Stimulated activated CD8-positive, alpha-beta memory T cell treated with anti-CD3 and anti-CD28 coated beads, Interleukin-7, amount 100 ng/mL, for 24 hours (primary cell): ENCODE measurements at places on chromosomes 3 and 15.

GRCh38 chr3:42526616-42527367 lies 24.3 kb downstream of the VIPR1 start:
- DNase-seq, result no peak

DNA sequence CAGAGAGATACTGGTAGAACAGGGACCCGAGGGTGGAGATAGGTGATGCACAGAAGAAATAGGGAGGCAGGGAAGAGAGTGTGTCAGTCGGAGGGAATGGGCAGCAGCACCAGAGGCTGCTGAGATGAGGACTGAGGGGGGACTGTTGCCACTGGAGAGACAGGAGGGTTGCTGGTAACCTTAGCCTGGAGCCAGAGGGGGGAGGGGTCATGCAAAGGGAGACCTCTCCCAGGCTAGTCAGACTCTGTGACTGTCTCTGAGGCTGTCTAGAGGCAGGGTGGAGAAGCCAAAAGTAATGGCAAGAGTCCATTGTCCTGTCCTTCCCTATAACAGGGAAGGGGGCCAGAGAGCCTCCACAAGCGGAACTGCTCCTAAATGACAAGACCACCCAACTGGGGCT lies 2.1 kb upstream of the DLEC1 start:
- DNase-seq, result no peak

- no peak for DNase-seq
Measured at GRCh38 chr15:95498961-95499360, 831.5 kb upstream of the NR2F2 start.

DNA sequence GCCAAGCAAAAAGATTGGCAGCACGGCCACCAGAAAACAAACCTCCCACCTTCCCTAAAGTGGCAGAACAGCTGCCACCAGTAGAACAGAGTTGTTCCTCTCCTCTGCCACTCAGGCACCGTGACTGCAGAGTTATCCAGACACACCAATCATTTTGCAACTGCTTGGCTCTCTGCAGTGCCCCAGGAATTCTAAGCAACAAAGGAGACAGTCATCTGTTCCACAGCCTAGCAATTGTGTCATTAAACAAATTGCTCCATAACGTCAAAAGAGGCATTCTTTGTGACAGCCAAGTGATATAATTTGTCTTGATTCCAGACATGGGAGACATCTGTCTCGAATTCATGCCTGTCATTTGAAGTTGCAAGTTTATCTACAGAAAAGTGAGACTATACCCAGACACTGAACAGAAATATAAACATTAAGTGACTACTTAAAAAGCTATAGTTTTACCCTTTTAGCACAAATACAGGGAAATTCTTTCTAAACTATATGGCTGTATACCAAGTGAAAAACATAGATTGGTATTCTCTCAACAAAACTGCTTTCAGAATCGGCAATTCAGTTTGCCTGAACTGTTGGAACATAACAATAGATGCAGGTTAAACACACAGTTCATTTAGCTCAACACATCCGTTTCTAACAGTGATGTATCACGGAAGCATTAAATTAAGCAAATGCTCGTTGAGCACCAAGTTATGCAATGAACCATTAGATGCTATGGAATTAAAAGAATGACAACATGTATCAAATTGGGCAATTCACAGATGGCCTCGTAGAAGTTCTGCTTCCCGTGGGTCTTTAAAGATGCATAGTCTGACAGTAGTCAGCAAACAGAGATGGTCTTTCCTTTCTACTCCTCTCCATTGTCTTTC lies 281.3 kb downstream of the FGF12 start:
- DNase-seq, result no peak

- no peak for DNase-seq
Measured at GRCh38 chr15:79381593-79381992, 50.5 kb upstream of the MINAR1 start.

DNA sequence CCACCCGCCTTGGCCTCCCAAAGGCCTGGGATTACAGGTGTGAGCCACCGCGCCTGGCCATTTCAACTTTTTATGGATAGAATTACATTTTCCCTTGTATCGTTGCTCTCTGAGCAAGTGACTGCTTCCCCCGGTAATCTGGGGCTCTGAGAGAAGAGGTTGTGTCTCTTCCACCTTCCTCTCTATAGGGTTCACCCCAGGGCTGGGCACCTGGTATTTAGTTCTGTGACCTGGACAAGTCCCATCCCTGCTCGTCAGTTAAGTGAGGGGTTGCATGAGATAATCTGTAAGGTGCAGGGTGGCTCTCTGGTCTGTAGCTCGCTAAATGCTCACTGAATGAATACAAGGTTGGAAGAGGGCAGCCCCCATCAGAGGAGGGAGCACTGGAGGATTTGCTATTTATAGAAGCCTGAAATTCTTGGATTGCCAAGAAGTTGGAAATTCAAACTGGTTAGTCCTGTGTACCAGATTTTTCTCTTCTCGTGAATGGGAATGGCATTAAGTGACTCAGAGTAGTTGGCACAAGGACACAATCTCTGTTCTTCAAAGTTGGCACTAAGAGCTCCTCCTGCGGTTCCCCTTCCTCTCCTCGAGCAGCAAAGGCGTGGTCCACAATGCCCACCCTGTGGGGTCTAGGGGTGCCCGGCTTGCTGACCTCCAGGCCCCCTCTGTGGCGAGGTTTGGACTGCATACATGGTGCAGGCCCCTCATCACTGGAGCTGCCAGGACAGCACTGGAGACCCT lies 68.1 kb upstream of the DLG1 start:
- no peak for DNase-seq

DNA sequence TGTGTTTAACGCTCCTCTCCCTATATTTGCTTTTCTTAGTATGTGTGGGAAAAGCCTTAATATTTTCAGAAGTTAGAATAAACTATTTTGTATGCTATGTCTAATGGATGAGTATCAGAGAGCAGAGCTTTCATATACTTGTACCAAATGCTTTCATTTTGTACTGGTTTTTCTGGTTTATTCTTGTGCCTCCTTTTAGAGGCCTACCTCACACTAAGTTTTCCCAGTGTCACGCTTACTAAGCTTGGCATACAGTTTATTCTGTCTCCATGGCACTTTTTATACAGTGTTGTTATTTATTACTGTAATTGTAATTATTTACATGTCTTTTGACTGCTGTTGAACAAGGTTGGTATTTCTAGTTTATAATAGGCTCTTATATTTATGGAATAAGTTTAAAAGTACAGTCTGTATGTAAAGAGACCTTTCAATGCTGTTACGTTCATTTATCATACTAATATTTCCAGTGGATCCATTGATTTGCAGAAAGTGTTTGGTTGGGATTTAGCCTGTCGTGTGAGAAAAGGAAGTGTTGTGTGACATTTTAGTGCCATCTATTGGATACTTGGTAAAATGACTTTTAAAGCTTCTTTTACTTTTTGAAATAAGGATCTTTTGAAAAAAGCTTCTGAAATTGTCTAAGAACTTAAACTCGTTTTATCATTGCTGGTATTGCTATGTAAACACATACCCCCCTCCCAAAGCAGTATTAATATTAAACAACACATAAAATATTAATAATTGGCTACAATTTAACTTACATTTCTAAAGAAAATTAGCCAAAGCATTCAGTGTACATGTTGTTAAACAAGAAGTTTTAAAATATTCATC lies 5.2 kb upstream of the EBLN2 start:
- DNase-seq, result no peak

DNA sequence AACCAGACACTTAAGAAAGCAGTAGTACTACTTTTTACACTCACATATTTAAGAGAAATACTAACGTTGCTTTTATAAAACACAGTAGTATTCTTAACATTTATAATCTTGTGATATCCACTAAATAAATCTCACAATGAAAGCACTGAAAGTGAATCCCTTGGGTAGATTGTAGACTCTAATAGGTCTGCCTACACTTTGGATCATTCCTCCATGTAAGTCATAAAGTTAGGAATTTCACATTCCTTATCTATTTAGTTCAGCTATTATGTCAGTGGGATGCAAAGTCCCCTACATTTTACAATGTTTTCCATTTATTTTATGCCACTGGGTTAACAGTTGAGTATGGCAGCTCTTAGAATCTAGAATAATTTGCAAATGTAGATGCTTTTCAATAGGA lies 330.7 kb downstream of the LSAMP start:
- no peak for DNase-seq

DNA sequence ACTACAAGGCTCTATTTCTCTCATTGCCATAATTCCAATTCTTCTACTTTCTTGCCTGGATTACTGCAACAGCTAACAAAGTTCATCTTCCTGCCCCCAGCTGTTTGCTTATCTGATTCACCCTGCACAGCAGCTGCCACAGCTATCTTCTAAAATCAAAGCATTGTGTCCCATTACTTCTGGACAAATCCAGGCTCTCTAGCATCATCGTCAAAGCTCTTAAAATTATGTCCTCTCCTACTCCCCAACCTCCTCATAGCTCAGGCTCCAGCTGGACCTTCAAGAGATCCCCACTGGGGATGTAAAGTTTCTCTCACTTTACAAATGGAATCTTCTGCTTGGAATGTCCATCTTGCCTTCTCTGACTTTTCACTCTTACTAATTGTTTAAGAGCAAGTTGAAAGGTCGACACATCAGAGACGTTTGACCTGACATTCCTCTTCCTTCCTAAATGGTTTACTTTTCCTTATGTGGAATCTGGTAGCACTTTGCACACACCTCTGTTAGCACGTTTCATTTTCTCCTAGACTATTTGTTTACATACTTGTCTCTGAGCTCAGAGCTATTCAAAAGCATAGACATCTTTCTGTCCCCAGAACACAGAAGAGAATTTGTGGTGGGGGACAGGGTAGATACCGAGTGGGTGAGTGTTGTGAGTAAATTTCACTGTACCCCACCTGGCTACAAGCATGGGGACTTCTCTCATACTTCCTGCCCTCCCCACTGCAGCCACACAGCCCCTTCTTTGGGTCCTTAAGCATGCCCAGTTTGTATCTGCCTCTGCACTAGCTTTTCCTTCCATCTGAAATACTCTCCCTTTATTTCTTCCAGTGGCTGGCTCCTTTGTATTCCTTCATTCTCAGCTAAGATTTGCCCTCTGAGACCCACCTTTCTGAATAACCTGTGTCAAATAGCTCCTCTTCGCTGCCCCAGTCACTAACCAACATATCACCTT lies 77.9 kb downstream of the SERPINI1 start:
- no peak for DNase-seq

DNA sequence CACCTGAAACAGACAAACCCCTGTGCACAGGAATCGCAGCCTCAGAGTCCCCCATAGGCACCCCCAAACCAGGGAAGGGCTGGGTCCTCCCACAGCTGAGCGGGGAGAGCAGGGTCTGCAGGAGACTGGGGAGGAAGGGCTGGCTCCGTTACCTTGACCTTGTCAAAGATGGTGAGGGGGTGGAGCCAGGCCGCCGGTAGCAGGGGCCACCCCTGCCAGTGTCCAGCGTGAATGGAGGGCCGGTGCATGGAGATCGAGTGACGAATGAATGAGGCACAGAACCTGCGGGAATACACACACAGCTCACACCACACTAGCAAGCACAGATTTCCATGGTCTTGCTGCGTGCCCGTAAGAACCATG lies 102.2 kb downstream of the TMEM266 start:
- no peak for DNase-seq

- no peak for DNase-seq
Measured at GRCh38 chr3:162295323-162295983, 798.8 kb downstream of the OTOL1 start.

DNA sequence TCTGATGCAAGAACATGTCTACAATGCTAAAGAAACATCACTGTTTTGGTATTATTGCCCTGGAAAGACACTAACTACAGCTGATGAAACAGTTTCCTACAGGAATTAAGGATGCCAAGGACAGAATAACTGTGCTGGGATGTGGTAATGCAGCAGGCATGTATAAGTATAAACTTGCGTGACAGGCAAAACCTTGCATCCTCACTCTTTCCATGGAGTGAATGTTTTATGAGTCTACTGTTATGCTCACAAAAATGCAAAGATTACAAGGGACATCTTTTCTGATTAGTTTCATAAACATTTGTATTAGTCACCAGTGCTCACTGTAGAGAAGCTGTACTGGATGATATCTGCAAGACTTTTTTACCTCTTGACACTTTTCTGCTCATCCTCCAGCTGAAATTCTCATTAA lies 143.6 kb downstream of the NAALADL2 start:
- DNase-seq, result no peak

GRCh38 chr3:46489875-46490274 lies 7.9 kb upstream of the RTP3 start:
- DNase-seq, result no peak

DNA sequence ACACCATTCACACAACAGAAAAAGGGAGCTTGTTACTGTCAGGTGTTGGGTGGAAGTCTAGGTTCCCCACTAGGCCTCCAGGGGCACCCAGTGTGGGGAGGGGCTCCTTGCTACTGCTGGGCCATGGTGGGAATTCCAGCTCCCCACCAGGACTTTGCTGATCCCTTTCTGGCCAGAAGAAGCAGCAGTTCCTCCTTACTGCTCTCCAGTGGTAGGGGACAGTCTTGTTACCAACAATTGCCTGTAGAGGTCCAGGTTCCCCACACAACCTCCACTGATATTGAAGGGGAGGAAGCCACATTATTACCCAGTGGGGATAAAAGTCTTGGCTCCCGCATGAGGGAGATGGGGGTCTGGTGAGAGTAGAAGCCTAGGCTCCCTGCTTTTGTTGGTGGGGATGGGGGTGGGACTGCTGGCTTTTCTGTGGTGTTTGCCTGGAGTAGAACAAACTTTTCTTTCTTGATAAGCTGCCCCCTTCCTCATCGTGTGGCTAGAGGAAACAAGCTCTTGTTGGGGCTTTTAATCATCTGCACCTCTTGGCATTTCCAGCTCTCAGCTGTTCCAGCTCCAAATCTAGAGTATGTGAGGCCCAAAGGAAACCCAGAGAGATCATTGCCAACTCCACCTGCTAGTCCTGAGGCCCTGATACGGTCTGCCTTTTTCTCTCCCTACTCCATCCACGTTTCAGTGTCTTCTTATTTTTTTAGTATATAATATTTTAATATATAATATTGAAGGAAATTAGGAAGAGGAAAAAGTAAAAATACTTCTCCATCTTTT lies 824.2 kb downstream of the AGBL1 start:
- no peak for DNase-seq

DNA sequence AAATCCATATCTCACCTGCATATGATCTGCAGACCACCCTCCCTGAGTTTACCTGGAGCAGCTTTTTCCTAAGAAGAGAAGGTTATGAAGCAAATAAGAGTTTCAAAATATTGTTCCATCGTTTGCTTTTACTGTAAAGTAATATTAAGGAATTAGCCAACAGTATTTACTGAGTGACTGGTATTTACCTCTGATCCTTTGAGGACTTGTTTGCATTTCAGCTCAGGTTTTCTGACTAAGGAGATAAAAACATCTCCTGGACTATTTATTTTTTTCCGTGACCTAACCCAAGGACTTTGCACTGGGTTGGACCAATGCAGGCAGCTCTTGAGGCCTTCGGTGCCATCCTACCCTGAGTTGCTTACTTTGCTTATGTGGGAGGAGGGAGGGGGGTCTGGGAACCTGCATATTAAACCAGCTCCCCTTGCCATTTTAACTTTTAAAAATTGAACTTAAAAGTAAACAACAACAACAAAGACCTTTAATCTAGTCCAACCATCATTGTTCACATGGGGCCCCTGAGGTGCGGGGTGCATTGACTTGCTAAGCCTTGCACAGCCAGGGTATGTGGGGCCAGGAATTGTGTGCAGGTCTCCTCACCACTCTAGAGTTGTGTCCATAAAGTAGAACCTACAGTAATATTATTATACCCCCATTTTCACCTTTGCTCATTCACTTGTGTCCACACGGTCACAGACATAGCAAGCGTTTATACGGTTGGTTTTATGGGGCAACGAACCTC lies 39.3 kb downstream of the TRAK1 start:
- no peak for DNase-seq
